ENCODE measurements at places on chromosomes 7 and 10.
A peak's percentile ranks its signal among the peaks of the same experiment; 100 is the strongest.

GRCh38 chr10:100969187-100970075 is at the start of gene SEMA4G:
SEMA4G (plus strand) TSS chr10:100969504; CDS start chr10:100972913, 3,409 bp downstream.
- peak; percentile 17 for DNase-seq

DNA sequence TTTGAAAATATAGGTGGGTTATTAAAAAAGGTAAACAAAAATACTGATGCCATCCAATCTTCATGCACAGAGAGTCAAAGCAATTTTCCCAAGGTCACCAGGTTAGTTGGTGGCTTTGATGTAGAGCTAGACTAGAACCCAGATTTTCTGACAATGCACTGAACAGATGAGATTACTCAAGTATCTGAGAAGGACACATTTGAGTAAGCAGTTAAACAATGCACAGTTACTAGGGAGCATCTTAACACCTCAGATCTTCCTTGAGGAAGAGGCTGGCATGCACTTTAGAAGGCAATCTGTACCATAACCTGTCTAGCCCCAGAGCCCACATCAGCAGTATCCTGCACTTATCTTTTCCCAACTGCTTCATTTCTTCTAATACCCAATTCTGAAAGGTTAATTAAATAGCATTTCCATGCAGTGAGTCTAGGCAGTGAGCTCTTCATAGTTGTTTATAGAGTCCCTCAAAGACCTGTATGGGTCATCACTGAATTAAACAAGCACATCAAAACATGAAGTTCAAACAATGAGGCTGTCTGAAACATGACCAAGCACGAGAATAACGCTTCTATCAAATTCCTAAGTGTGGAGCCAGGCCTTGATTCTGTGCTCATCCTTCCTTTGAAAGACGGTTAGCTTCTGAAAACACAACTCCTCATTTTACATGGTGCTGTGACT is 38.2 kb upstream of the ANK3 start:
- no peak for DNase-seq

DNA sequence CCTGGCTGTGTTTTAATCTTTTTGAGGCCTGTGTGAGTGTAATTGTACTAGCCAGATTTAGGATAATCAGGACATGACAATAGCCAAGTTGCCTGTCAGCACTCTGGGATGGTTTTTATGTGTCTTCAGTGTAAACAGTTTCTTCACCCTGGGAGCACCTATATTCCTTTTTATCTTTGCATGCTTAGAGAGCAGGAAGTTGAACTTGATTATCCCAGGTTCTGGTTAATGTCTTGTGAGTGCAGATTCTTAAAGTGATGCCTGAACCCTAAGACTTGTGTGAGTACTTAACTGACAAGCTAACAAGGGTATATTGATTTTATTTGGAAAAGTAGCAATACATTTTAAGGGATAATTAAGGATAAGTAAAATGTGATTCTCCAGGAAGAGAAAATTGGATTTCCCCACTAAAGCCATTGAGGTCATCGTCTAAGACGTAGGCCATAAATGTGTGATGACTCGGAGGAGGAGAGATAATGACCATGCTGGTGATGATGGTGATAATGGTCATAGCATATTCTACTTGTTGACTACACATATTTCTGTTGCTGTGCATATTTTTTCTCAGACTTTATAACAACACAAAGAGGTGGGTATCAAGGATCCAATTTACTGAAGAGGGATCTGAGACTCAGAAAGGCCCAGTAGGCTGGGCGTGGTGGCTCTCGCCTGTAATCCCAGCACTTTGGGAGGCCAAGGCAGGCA is 234.7 kb downstream of the CAMK1D start:
- DNase-seq = no peak

- no peak for DNase-seq
Observed at GRCh38 chr7:70069977-70070376, 471.7 kb downstream of the AUTS2 start.

GRCh38 chr10:16585103-16585502 is 63.4 kb upstream of the C1QL3 start:
- DNase-seq = no peak

- no peak for DNase-seq
Observed at GRCh38 chr7:2927592-2927991, 83.5 kb upstream of the GNA12 start.

GRCh38 chr10:80453842-80454512 is at the start of gene TSPAN14:
TSPAN14 (plus strand) TSS chr10:80454310; CDS start chr10:80489234, 34,924 bp downstream.
- DNase-seq = peak; percentile 55

GRCh38 chr7:101363196-101363733 is 590 bp downstream of the COL26A1 start:
- DNase-seq = no peak

DNA sequence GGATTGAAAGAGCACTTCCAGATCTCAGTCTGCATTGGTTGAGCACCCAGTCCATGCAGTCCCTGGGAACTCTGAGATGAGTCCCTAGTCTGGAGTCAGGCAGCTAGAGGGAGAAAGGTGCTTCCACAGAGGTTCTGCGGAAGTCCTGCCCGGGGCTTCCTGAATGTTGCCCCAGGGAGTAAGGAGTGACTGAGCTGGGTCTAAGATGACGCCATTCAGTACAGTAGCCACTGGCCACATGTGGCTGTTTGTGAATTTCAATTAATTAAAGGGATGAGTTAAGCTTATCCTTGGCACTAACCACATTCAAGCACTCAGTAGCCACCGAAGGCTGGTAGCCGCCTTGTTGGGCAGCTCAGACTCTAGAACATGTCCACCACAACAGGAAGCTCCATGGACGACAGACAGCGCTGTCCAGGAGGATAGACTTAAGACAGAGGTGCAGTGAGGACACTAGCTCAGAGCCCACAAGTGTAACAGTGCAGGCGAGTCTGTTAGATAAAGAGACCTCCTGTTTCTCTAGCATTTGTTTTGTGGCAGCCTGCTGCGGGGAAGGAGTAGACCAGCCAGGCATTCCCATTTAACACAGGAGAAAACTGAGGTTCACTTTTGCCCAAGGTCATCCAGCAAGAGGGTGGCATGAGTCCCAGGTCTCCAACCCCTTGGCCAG is 101.6 kb upstream of the PPIF start:
- no peak for DNase-seq

DNA sequence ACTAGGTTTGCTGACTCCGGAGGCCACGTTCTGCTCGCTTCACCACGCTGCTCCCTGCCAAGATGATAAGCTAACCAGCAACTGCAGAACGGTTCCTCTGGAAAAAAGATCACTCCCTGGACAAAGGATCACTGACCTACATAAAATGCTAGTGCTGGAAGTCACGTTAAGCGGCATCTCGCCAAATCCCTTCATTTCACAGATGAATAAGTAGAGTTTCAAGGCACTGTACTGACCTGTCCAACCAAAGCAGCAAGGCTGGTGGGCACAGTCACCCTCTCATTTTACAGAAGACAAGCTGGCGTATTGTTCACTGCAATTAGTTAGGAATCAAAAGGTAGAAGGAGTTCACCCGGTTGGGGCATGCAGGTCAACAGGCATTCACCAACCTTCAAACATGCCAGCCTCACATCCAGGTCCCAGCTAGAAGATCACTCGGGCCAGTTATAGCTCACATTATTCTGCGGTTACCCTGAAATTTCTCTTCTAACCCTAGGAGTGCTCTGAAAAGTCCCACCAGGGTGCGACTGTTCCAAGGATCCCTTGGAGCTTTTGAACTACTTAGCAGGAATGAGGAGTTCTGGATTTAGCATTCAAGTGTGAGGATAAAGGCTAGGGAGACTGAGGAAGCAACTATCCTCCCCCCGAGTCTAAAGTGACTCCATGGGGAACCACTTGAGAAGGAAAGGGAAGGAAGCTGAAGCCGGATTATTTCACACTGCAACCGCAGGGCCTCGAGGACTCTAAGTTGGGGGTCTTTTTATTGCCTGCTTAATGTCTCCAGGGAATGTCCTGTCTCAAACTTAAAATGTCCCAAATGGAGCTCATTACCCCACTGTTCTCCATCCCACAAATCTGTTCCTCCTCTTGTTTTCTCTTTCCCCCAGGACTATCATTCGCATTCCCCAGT is 32.8 kb downstream of the HIPK2 start:
- no peak for DNase-seq

GRCh38 chr7:29146888-29147609 is 712 bp upstream of the CPVL start:
- no peak for DNase-seq

DNA sequence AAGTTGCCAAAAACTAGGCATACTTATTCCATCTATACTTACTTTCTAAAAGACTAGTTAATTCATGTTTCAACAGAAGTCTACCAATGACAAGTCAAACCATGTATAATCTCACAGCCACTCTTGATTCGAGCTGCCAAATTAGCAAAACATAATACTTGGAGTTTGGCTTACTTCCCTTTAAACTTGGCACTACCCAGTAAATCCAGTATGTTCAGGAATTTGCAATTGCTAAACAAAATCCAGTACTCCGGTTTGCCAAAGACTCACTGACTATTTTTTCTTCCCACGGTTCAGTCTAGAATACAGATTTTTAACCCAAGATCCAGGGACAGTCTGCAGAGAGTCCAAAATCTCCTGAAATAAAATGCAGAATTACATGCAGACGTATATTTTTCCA is 4.6 kb downstream of the OAT start:
- DNase-seq = no peak

- no peak for DNase-seq
Observed at GRCh38 chr10:27413831-27414348, 90.2 kb upstream of the RAB18 start.

DNA sequence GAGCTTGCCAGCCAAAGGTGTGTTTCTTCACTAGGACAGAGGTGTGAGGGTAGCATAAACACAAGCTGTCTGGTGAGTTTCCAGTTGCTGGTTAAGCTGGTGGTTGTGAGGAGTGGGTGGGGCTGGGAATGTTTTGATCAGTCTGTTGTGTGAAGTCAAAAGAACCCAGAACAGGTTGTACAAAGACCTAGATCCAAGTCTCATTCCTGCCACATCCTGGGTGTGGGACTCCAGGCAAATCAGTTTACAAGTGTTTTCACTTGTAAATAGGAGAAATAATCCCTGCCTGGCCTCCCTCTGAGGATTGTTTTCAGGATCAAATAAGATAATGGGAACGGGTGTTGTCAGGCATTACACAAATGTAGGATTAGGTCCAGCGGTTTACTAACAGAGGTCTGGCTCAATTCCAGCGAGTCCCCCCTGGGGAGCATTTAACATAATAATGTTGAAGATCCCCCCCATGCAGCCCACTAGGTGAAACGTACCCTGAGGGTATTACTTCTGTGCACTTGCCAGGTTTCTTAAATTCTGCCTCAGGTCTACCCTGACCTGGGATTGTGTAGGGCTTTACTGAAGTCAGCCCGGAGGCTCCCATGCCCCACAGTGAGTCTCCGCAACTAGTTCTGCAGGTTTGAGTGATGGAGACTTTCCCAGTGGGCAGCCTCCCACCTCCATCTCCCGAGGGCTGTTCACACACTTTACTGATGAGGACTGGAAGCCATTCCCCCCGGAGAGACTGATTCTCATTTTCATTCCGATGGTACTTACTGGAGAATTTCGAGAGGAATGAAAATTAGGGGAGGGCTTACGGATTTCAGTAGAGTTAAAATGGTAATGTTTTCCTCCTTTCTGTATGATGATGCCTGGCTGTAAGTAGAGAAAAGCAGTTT is 2.7 kb upstream of the FRAT2 start:
- no peak for DNase-seq

- no peak for DNase-seq
Observed at GRCh38 chr7:89857767-89858166, 296.5 kb upstream of the STEAP1 start.

DNA sequence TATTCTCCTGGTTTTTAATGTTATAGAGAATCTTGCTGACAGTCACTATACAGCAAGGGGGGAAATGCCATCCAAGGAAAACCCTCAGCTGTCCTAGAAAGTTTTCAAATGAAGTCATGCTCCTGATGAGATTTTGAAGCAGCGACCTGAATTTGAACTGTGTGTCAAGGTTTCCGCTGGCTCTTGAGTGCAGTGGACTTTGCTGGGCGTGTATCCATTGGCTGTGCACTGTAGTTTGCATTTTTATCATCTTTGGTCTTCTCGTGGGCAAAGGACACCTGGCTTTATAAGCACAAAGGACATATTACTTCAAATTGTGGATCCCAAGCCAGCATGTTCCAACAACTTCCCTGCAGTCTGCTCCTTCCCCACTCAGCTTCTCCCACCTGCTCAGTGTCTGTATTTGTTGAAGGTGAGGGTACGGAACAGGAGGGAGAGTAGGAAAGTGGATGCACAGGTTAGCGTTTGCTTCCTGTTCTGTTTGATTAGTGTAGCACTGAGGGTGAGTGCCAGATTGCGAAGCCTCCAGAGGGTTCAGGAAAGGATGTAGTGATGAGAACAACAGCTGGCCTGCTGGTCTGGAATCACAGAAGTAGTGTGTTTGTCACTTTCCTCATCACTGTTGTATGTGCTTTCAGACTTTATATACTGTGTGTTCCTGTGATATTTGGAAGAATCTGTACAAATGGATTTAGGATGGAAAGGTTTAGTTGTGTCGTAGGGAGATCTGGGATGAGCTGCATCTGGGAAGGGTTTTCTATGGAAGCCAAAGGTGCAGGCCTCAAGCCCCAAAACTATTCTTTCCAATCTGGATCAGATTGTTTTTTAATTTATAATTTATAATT is 204.8 kb downstream of the BMPER start:
- DNase-seq = no peak

- no peak for DNase-seq
Observed at GRCh38 chr7:112806156-112806555, 16.0 kb upstream of the TMEM168 start.

- DNase-seq = no peak
Observed at GRCh38 chr7:133820584-133820983, 306.6 kb upstream of the LRGUK start.

Measured in activated T-cell treated with anti-CD3 and anti-CD28 coated beads for 4 hours (primary cell).